ENCODE measurements at places on chromosomes 1 and 21.

- H3K27ac ChIP-seq, result no peak overlapping the region
- no peak overlapping the region for H3K4me3 ChIP-seq
- H3K27me3 ChIP-seq, result peaks cover 13% of the 10 kb centered on the region
Observed at GRCh38 chr1:75174031-75174760, 40.0 kb downstream of the LHX8 start.

GRCh38 chr1:58997060-58997411 is 213.2 kb upstream of the JUN start:
- peaks cover 3% of the 10 kb centered on the region for H3K4me1 ChIP-seq
- DNase-seq, result no peak

- DNase-seq, result no peak
- peaks cover 6% of the 10 kb centered on the region for H3K27me3 ChIP-seq
- no peak overlapping the region for H3K27ac ChIP-seq
- no peak overlapping the region for H3K4me3 ChIP-seq
- no peaks in the 10 kb centered on the region for H3K36me3 ChIP-seq
Observed at GRCh38 chr1:18974606-18975005, 18.1 kb upstream of the IFFO2 start.

DNA sequence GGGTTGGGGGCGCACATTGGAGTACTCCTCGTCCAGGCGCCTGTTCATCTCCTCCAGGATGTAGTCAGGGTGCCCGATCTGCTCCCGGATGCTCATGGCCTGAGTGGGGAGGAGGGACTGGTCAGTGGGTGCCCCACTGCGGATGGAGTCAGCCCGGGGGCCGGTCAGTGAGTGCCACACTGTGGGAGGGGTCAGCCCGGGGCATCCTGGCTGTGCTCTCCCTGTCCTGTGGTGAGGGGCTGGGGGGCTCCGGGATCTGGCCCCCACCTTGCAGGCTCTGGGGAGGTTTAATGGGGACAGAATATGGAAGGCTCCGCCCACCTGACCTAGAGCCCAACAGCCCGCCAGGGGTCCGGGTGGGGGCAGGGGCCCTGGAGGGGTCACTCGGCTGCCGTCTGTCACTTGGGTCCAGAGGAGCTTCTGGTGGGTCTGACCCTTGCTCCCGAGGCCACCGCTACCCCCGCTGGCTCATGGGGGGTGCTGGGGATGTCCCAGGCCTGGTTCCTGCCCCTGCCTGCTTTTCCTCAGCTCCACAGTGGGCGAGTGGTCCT is 8.8 kb downstream of the PRXL2B start:
- H3K27me3 ChIP-seq, result no peaks in the 10 kb centered on the region
- DNase-seq, result no peak
- H3K27ac ChIP-seq, result no peak overlapping the region
- H3K4me1 ChIP-seq, result no peaks in the 10 kb centered on the region

DNA sequence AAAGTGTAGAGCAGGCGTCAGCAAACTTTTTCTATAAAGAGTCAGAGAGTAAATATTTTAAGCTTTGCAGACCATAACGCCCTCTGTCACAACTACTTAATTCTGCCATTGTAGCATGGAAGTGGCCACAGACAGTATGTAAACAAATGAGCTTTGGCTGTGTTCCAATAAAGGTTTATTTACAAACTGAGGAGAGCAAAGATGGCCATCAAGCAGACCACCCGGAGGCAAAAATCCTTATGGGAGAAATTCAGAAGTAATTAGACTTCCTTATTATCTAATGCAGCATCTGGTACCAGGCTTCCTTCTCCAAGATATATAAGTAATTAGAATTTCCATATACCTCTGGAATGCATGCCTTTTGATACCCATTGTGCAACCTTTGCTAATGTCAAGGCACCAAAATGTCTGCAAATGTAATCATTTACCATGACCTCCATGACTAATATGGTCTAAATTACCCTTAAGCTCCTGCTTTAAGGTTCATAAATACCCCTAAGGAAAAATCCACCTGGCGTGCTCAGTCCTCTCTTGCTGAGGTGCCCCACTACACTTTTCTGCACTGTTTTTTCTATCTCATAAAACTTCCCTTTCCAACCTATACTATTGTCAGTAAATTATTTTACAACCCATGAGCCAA is 377.8 kb downstream of the MATN1 start:
- no peak for DNase-seq
- peaks cover 27% of the 10 kb centered on the region for H3K27me3 ChIP-seq
- no peaks in the 10 kb centered on the region for H3K36me3 ChIP-seq
- no peaks in the 10 kb centered on the region for H3K4me1 ChIP-seq
- no peak overlapping the region for H3K4me3 ChIP-seq

- H3K36me3 ChIP-seq, result peaks cover 42% of the 10 kb centered on the region
- no peak for DNase-seq
- H3K4me1 ChIP-seq, result peaks cover 22% of the 10 kb centered on the region
- H3K27me3 ChIP-seq, result no peaks in the 10 kb centered on the region
- no peak overlapping the region for H3K27ac ChIP-seq
Observed at GRCh38 chr1:198220428-198220827, 63.6 kb downstream of the NEK7 start.

- H3K4me1 ChIP-seq, result no peaks in the 10 kb centered on the region
- H3K36me3 ChIP-seq, result no peaks in the 10 kb centered on the region
- no peaks in the 10 kb centered on the region for H3K27me3 ChIP-seq
Observed at GRCh38 chr1:172497230-172497629, 35.7 kb upstream of the SUCO start.

DNA sequence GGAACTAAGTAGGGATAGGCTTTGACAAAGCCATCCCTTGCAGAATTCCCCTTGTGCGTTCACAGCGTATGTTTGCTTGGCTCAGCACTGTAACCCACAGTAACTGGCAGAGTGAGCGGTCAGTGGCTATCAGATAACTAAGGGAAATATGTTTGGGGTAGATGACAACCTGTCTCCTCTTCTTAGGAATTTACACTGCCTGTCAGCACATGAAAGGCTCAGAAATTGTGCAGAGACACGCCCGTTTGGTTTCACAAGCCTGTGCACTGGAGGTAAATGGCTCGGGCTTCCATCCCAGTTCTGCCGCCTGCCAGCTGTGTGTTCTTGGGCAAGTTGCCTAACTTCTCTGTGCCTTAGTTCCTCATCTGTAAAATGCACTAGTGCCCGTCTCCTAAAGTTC is 101.2 kb downstream of the PRDM2 start:
- H3K27ac ChIP-seq, result no peak overlapping the region
- H3K4me1 ChIP-seq, result peaks cover 25% of the 10 kb centered on the region
- no peak overlapping the region for H3K4me3 ChIP-seq
- peaks cover 1% of the 10 kb centered on the region for H3K36me3 ChIP-seq
- no peak for DNase-seq

GRCh38 chr21:33196941-33197374 is 32.8 kb upstream of the IFNAR2 start:
- H3K4me3 ChIP-seq, result no peak overlapping the region
- H3K36me3 ChIP-seq, result no peaks in the 10 kb centered on the region

DNA sequence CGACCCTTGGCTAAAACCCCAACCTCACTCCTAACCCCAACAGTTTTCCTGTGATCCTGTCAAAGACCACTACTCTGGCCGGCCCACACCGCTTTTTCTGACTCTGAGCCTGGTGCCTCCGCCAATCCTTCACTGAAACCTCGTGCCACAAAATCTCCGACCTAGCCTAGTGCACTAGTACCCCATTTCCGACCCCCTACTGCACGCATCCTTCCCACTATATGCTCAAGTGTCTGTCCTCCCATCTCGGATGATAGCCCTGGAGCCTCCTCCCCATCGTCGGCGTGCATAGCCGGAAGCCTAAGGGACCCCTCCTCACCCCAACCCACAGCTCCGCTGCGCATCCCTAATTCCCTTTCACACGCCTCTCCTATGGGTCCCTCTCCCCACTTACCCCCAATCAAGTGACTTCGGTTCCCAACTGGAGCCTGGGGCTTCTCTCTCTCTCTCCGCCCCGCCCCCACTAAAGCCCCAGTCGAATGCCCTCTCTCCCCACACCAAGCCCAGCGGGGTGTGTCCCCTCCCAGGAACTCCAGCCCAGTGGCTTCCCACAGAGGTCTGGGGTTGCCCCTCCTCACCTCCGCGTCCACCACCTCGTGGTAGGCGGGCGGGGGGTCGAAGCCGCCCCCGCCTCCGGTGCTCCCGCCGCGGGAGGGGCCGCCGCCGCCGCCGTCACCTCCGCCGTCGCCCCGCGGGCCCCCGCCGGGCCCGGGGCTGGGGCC is 791 bp downstream of the USP24 start:
- no peaks in the 10 kb centered on the region for H3K27me3 ChIP-seq
- H3K4me1 ChIP-seq, result peaks cover 61% of the 10 kb centered on the region
- H3K36me3 ChIP-seq, result peaks cover 20% of the 10 kb centered on the region
- H3K27ac ChIP-seq, result peak overlapping the region; percentile 90
- peak; percentile 56 for DNase-seq

GRCh38 chr1:35707601-35708440 is 10.9 kb downstream of the C1orf216 start:
- H3K4me1 ChIP-seq, result peaks cover 15% of the 10 kb centered on the region
- H3K27ac ChIP-seq, result no peak overlapping the region
- H3K4me3 ChIP-seq, result peak overlapping the region; percentile 56
- H3K36me3 ChIP-seq, result peaks cover 3% of the 10 kb centered on the region
- peaks cover 59% of the 10 kb centered on the region for H3K27me3 ChIP-seq
- DNase-seq, result peak; percentile 35

GRCh38 chr1:112285316-112285715 is 110.7 kb upstream of the CTTNBP2NL start:
- peaks cover 19% of the 10 kb centered on the region for H3K27me3 ChIP-seq
- no peak for DNase-seq
- no peak overlapping the region for H3K4me3 ChIP-seq
- no peaks in the 10 kb centered on the region for H3K36me3 ChIP-seq
- no peak overlapping the region for H3K27ac ChIP-seq

DNA sequence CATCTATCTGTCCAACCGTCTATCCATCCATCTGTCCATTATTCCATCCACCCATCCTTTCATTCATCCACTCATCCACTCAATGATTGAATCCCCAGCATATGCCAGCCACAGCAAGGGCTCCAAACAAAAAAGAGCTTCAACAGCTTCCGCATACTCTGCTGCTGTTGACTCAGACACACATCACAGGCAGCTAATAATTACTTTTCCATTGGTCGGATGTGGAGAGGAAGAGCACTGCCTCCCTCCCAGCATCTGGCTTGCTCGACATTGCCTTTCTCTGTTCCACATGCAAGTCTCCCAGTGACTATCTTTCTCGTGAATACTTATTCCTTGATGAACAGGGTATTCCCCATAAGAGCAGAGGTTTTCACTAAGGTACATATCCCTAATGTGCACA is 176.5 kb downstream of the HIVEP3 start:
- H3K27me3 ChIP-seq, result no peaks in the 10 kb centered on the region
- no peak for DNase-seq
- H3K4me3 ChIP-seq, result no peak overlapping the region
- peak overlapping the region; percentile 96 for H3K27ac ChIP-seq
- peaks cover 1% of the 10 kb centered on the region for H3K36me3 ChIP-seq
- H3K4me1 ChIP-seq, result peaks cover 92% of the 10 kb centered on the region

DNA sequence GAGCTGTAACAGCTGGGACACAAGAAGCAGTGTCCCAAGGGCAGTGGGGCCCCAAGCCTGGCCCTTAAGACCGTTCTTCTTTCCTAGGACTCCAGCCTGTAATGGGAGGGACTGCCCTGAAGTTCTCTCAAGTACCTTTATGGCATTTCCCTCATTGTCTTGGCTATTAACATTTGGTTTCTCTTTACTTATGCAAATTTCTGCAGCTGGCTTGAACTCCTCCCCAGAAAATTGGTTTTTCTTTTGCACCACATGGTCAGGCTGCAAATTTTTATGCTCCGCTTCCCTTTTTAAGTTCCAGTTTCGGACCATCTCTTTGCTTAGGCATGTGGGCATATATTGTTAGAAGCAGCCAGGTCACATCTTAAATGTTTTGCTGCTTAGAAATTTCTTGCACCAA is 3.1 kb upstream of the MROH9 start:
- DNase-seq, result no peak
- no peak overlapping the region for H3K4me3 ChIP-seq
- no peak overlapping the region for H3K27ac ChIP-seq
- H3K27me3 ChIP-seq, result no peaks in the 10 kb centered on the region
- no peaks in the 10 kb centered on the region for H3K36me3 ChIP-seq
- no peaks in the 10 kb centered on the region for H3K4me1 ChIP-seq

DNA sequence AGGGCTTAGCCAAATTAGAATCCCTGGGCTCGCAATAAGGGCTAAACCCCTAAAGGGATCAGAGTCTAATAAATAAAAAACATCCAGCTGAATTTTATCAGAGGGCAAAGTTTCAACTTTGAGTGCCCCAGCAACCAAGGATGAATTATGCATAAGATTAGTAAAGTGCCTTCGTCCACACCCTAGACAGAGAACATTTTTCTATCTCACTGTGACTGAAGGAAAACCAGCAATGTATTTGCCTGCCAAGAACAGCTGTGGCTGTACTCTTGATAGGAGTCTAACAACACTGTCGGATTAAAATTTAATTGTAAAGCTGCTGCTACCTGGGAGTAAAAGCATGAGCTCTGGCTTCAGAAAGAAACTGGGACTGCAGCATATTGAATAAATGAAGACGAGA is 23.3 kb downstream of the WNT2B start:
- no peaks in the 10 kb centered on the region for H3K36me3 ChIP-seq
- no peak for DNase-seq
- no peak overlapping the region for H3K27ac ChIP-seq

GRCh38 chr1:22772014-22772413 is 61.4 kb downstream of the EPHB2 start:
- H3K4me3 ChIP-seq, result no peak overlapping the region
- H3K27ac ChIP-seq, result no peak overlapping the region
- no peaks in the 10 kb centered on the region for H3K4me1 ChIP-seq

DNA sequence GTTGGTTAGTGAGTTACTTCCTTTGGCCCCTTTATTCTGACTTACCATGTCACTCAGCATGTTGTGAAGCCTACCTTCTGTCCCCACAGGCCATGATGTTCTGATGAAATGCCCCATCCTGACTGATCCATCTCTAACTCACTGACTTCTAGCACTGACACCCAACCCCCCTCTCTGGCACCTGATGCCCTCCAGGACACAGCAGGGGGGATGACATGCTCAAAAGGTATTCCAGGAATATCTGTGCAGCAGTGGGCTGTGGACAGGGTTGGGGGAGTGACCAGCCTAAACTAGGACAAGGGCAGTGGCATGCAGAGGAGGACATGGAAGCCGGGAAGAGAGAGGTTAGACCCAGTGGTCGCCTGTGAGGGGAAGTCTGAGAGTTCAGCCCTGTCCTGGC is 25.5 kb downstream of the SYT2 start:
- DNase-seq, result no peak
- H3K4me3 ChIP-seq, result no peak overlapping the region
- no peaks in the 10 kb centered on the region for H3K36me3 ChIP-seq

DNA sequence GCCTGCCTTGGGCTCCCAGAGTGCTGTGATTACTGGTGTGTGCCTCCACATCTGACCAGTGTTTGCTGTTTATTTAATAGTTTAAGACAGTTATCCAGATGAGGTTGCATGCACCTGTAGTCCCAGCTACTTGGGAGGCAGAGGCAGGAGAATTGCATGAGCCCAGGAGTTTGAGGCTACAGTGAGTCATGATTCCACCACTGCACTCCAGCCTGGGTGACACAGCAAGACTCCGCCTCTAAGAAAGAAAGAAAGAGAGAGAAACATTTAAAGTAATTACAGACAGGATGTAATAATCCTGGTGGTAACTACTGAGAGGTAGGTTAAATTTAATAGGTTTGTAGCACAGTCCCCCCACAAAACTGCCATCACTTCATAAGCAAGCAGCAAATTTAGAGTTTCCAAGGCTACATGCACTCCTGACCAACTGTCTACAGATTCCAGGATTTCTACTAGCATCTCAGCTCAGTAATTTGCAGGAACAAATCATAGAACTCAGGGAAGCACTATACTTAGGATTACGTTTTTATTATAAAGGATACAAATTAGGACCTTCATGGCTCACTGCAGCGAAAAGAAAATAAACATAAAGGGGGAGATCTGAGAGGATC is 89.6 kb downstream of the PKN2 start:
- peak overlapping the region; percentile 36 for H3K27ac ChIP-seq
- peaks cover 17% of the 10 kb centered on the region for H3K4me1 ChIP-seq
- no peaks in the 10 kb centered on the region for H3K27me3 ChIP-seq
- no peak overlapping the region for H3K4me3 ChIP-seq
- H3K36me3 ChIP-seq, result peaks cover 40% of the 10 kb centered on the region

All from activated naive CD8-positive, alpha-beta T cell treated with anti-CD3 and anti-CD28 coated beads for 36 hours (primary cell).